ENCODE measurements at places on chromosomes 13 and 19.

DNA sequence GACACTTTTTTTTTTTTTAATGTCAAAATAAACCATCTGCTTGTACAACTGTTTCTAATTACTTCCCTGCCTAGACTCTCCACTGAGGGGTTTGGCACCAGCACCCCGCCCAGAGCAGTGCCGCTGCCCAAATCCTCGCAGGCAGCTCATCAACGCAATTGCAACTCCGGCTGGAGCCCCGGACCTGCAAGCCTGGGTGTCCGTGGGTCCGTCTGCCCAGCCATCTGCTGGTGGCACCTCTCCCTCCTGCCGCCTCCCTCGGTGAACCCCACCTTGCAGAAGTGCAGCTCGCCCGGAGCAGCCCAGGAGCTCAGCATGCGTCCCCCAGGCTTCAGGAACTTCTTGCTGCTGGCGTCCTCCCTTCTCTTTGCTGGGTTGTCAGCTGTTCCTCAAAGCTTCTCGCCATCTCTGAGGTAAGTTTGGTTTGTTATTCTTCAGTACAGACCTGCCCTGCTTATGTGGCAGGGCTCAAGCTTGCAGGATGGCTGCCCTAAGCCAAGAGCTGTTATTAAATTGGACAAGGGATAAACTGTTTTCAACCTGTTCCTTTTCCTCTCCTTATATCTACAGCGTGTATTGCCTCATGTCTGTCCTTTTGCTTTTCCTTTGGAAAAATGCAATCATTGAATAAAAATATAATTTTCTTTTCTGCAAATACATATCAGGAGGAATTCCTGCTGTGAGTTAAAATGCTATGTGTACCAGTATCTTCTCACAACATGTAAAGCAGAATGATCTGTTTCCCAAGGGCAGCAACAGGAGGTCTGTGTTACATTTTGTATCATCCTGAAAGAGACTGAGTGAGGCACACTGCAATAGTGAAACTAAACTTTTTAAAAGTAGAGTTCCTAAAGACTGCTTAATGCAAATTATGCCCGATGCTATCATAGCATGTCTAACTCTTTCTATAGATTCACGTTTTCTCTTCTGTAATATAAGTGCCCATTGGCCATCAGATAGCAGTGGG, at the start of gene ITGBL1:
TSS of gene ITGBL1 (plus strand) at position 157 of the 967 bp plus-strand sequence. CDS start at position 316, 159 bp downstream.
- H3K4me1 ChIP-seq = peaks cover 6% of the 10 kb centered on the region
- no peak within 1 kb of the TSS for H3K4me3 ChIP-seq
- DNase-seq = no peak
- no peaks in the 10 kb centered on the region for H3K36me3 ChIP-seq

- peaks cover 5% of the 10 kb centered on the region for H3K27me3 ChIP-seq
- no peak for DNase-seq
- no peak overlapping the region for H3K27ac ChIP-seq
- H3K4me1 ChIP-seq = no peaks in the 10 kb centered on the region
- no peak overlapping the region for H3K4me3 ChIP-seq
These were observed 248.1 kb downstream of the ITGBL1 start for GRCh38 chr13:101700598-101700997.

- no peak overlapping the region for H3K4me3 ChIP-seq
- DNase-seq = no peak
- no peak overlapping the region for H3K27ac ChIP-seq
- no peaks in the 10 kb centered on the region for H3K27me3 ChIP-seq
- no peaks in the 10 kb centered on the region for H3K4me1 ChIP-seq
- H3K36me3 ChIP-seq = no peaks in the 10 kb centered on the region
These were observed 731.3 kb downstream of the UQCRFS1 start for GRCh38 chr19:28481674-28482073.

DNA sequence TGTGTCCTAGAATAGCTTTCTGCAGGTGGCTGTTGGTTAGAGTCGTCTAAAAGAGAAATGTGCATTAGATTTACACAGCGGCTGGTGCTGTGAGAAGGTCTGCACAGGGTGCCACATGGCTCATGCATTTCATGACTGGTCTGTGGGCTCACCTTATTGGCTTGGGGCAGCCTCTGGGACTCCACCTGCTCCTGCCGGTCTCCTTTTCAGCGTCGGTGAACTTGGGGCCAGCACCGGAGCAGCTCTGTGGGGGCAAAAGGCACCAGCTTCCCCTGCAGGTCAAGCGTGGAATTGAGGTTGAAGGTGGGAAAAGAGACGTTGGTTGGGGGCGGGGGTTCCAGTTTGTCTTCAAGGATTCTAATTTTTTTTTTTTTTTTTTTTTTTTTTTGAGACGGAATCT, 3.1 kb upstream of the PNMA8C start:
- no peaks in the 10 kb centered on the region for H3K36me3 ChIP-seq
- peaks cover 45% of the 10 kb centered on the region for H3K27me3 ChIP-seq
- H3K4me1 ChIP-seq = peaks cover 25% of the 10 kb centered on the region
- DNase-seq = no peak

Data from activated CD4-positive, alpha-beta memory T cell treated with anti-CD3 and anti-CD28 coated beads, Interleukin-2, amount 10 ng/mL, durations not matched to agents 7 days and 5 days (primary cell).